Vagina (tissue), 2 donors: ENCODE measurements at places on chromosomes 12 and 14.

GRCh38 chr14:35826952-35827416 lies 846 bp downstream of the BRMS1L start:
- DNase-seq = no peak

DNA sequence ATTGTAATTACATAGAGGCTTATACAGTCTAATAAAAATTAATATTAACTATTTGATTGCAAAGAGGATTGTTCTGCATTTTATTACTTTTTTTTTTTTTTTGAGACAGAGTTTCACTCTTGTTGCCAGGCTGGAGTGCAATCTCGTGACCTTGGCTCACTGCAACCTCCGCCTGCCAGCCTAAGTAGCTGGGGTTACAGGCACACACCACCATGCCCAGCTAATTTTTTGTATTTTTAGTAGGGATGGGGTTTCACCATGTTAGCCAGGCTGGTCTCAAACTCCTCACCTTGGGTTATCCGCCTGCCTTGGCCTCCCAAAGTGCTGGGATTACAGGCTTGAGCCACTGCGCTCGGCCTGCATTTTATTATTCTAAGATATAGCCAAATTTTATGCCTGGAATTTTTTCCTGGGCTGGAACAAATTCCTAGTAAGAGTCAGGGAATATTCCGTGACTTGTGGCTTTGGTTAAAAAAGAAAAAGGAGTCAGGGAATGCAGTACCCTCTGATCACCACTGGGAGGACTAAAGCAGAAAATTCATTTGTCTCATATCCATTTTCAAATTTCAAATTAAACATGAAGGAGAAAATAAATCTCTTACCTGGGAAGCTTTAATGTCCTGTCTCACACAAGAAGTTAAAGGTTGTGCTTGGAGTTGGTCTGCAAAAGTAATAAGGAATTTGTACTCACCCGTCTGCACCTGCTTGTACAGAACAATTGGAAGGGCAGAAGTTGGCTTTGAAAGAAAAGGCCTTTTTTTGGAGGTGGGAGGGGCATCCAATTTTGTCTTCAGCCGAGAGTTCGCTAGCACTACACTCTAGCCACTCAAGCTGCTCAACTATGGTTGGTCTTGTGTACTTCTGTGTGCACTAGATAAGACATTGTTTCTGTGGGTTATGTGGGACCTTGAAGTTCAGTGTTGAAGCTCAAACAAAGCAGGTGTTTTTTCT lies 8.7 kb downstream of the MARK3 start:
- DNase-seq = no peak

- DNase-seq = no peak
These were observed 434.3 kb upstream of the TMTC1 start for GRCh38 chr12:30218073-30218472.

- no peak for DNase-seq
These were observed at the start of gene MMP19 for GRCh38 chr12:55842681-55843429. TSS of gene MMP19 (minus strand) at chr12:55842936. CDS start at chr12:55842830, 106 bp downstream.

GRCh38 chr12:113385282-113385882 lies 18.3 kb downstream of the SDS start:
- DNase-seq = no peak

GRCh38 chr14:76595266-76595665 lies 166.0 kb upstream of the VASH1 start:
- no peak for DNase-seq

GRCh38 chr12:96227365-96228106 lies 33.4 kb downstream of the ELK3 start:
- no peak for DNase-seq

- no peak for DNase-seq
These were observed 399.8 kb downstream of the RGS6 start for GRCh38 chr14:72332046-72332445.
